ENCODE measurements at places on chromosomes 13 and 19. TPM values are rescaled to one million over a fixed set of nuclear protein-coding genes. Genes with fewer than 3 reads are reported as not detected.

The SH2D3A gene
- total RNA-seq = not detected

The RRAS gene
- total RNA-seq = 2.3 TPM

The SIGLEC6 gene
- total RNA-seq = not detected

The ADGRE2 gene
- not detected for total RNA-seq
